Keratinocyte (primary cell): ENCODE measurements at places on chromosomes 5 and 9.

GRCh38 chr9:23741351-23741750, 84.7 kb downstream of the ELAVL2 start:
- H3K4me3 ChIP-seq, result no peak overlapping the region
- DNase-seq, result no peak
- no peak overlapping the region for H3K27ac ChIP-seq
- H3K36me3 ChIP-seq, result no peaks in the 10 kb centered on the region

DNA sequence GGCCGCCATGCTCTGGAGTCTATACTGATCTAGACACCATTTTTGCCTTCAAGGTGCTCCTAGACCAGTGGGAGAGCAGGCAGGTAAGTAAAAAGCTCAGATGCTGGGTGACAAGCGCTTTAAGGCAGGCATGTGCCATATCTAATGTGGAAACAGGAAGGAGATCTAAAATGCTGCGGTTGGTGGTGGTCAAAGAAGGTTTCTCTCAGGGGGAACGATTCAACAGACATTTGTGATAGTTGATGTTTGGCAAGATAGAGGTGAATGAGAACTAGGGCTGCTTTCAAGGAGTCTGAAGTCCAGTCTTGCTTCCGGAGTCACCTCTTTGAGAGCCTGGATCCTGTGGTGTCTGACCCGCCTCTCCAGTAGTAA, 146.2 kb upstream of the KLF4 start:
- peaks cover 4% of the 10 kb centered on the region for H3K4me1 ChIP-seq
- H3K27me3 ChIP-seq, result no peaks in the 10 kb centered on the region
- no peak for DNase-seq
- no peak overlapping the region for H3K27ac ChIP-seq
- H3K36me3 ChIP-seq, result no peaks in the 10 kb centered on the region

GRCh38 chr9:38689678-38690077, 30.3 kb downstream of the FAM240B start:
- H3K27ac ChIP-seq, result no peak overlapping the region
- no peaks in the 10 kb centered on the region for H3K4me1 ChIP-seq
- no peak overlapping the region for H3K4me3 ChIP-seq
- H3K27me3 ChIP-seq, result no peaks in the 10 kb centered on the region
- no peaks in the 10 kb centered on the region for H3K36me3 ChIP-seq

DNA sequence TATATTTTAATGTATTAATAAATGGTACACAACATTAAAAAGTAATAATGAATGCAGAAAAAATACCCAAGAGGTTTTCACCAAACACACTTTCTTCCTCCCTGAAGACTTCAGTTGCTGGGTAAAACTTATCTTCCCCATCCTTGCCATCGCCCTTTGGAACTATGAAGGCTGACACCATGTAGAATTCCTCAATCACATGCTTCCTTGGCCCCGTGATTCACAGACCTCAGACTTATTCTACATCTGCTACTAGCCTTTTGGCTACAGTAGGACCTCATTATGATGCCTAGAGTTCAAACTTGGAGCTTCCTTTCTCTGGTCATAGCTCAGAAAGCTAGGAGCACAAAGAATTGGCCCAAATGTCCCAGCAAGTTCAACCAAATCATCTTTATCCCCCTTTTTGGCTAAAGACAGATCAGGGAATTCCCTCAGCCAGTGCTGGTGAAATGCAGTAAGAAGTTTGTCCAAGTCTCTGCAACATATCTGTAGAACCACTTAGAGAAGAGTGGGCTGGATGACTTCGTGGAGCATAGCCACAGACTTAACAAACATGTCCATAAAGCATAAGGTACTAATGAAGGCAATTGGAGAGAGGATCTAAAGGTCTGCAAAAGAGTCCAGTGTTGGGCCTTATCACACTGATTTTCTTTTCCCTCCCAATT, 253.5 kb downstream of the SEC61B start:
- H3K36me3 ChIP-seq, result no peaks in the 10 kb centered on the region
- H3K27me3 ChIP-seq, result no peaks in the 10 kb centered on the region
- DNase-seq, result no peak

DNA sequence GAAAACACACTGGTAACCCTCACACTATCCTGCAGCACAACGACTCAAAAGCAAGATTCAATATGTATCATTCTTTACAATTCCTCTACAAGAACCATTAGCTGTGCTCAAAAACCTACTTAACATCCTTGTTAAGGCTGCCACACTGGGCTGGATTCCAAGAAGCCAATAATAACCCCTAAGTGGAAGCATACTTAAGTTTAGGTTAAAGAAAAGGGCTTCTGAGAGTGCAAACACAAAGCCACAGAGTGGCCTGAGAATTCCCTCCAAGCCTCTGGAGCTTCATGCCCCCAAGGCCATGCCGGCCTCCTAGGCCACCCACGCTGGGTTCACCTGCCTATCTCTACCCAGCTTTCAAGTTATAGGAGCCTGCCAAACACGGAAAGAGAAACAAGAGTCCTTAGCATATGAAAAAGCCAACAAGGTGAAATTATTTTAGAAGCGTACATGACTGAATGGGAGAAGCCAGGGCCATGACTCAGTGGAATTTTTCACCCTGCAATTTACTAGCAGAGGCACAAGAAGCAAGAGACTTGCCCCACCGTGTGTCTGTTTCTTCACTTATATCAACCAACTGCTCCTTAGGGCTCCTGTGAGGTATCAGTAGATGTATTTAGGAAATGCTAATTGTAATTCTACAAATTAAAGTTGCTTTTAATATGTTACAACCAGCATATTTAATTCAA, 293.0 kb downstream of the SPOCK1 start:
- no peak overlapping the region for H3K4me3 ChIP-seq
- H3K27ac ChIP-seq, result peak overlapping the region; percentile 42
- H3K36me3 ChIP-seq, result no peaks in the 10 kb centered on the region
- no peaks in the 10 kb centered on the region for H3K27me3 ChIP-seq
- H3K4me1 ChIP-seq, result peaks cover 20% of the 10 kb centered on the region

- H3K27me3 ChIP-seq, result no peaks in the 10 kb centered on the region
- H3K27ac ChIP-seq, result no peak overlapping the region
- peaks cover 6% of the 10 kb centered on the region for H3K4me1 ChIP-seq
- no peak for DNase-seq
Observed at GRCh38 chr5:111472579-111472978, 39.8 kb downstream of the STARD4 start.

DNA sequence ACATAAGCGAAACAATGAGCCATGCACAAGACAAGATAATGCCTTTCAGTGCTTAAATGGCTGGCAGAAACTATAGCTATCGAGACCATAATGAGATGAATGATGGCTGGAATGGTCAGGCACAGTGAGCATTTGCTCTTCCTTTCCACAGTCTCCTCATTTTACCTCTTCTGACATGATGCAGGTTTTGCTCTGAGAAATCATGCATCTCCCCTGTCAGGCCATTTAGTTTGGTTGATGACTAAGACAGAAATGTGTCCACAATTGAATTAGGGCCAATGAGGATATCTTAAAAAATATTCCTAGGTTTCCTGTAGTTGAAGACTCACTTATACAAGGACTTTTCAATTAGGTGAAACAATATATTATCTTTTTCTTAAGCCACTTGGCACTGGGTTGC, 475.1 kb downstream of the TMEM232 start:
- no peak for DNase-seq
- H3K27me3 ChIP-seq, result no peaks in the 10 kb centered on the region
- no peak overlapping the region for H3K4me3 ChIP-seq
- no peak overlapping the region for H3K27ac ChIP-seq
- H3K36me3 ChIP-seq, result no peaks in the 10 kb centered on the region
- no peaks in the 10 kb centered on the region for H3K4me1 ChIP-seq

- H3K4me3 ChIP-seq, result no peak overlapping the region
- H3K27me3 ChIP-seq, result no peaks in the 10 kb centered on the region
- H3K4me1 ChIP-seq, result no peaks in the 10 kb centered on the region
Observed at GRCh38 chr9:22483528-22484070, 37.0 kb downstream of the DMRTA1 start.

DNA sequence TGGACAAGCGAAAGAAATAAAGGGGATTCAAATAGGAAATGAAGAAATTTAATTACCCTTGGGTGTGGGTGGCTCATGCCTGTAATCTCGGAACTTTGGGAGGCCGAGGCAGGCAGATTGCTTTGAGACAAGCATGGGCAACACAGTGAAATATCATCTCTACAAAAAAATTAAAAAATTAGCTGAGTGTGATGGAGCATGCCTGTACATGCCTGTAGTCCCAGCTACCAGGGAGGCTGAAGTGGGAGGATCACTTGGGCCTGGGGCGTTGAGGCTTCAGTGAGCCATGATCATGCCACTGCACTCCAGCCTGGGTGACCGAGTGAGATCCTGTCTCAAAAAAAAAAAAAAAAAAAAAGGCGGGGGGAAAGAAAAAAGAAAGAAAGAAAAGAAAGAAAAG, 4.0 kb upstream of the RCL1 start:
- peaks cover 11% of the 10 kb centered on the region for H3K4me1 ChIP-seq
- H3K4me3 ChIP-seq, result no peak overlapping the region
- peak overlapping the region; percentile 44 for H3K27ac ChIP-seq
- no peaks in the 10 kb centered on the region for H3K36me3 ChIP-seq

- H3K36me3 ChIP-seq, result no peaks in the 10 kb centered on the region
- no peak overlapping the region for H3K27ac ChIP-seq
- no peak for DNase-seq
- H3K4me1 ChIP-seq, result peaks cover 3% of the 10 kb centered on the region
Observed at GRCh38 chr5:142856269-142856782, 86.1 kb downstream of the ARHGAP26 start.

- no peaks in the 10 kb centered on the region for H3K36me3 ChIP-seq
- no peak overlapping the region for H3K4me3 ChIP-seq
- no peaks in the 10 kb centered on the region for H3K4me1 ChIP-seq
Observed at GRCh38 chr5:4255441-4255840, 659.8 kb downstream of the IRX1 start.

DNA sequence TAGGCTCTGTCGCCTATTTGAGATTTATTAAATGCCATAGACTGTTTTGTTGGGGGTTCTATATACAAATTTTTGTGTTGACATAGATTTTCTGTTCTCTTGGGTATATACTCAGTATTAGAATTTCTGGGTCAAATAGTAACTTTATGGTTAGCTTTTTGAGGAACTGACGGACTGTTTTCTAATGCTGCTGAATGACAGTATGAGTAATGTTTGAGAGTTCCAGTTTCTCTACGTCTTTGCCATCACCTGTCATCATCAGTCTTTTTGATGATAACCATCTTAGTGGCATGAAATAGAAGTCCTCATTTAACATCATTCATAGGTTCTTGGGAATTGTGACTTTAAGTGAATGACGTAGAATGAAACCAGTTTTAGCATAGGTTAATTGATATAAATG, 60.1 kb downstream of the CCDC171 start:
- H3K4me3 ChIP-seq, result no peak overlapping the region
- H3K27me3 ChIP-seq, result no peaks in the 10 kb centered on the region
- no peak overlapping the region for H3K27ac ChIP-seq

DNA sequence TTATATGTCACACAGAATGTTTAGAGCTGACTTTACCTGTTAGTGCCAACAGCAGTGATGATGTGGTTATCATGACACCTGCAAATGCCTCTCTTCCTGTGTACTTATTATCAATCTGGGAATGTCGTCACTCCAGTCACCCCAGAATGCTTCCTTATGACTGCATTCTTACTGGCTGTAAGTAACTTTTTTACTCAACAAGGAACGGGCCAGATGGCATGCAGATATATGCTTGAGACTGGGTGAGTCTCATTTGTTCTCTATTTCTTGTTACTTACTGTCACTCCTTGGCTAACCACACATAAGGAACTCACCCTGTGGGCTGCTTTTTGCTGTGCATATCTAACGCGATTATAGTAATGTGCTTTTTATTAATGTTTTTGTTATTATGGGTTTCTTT, 385.5 kb upstream of the MEF2C start:
- DNase-seq, result no peak
- H3K27me3 ChIP-seq, result no peaks in the 10 kb centered on the region
- no peaks in the 10 kb centered on the region for H3K36me3 ChIP-seq
- no peak overlapping the region for H3K4me3 ChIP-seq

DNA sequence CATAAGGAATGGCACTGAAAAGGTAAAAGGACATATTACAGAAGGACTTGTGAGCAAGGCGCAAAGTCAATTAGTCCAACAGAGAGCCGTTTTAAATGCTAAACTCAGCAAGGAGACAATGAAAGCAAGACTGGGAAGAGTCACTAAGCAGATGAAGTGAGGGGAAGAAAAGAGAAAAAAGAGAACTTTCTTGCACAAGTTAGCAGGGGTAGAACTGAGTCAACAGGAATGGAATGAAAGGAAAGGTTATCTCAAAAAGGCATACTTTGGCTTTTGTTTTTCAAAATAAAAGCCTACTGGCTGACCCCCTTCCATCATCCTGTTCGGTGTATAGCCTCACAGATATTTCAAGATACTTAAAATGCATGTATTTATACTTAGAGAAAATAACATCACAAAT, 75.0 kb downstream of the NR6A1 start:
- H3K27me3 ChIP-seq, result no peaks in the 10 kb centered on the region
- peaks cover 4% of the 10 kb centered on the region for H3K36me3 ChIP-seq
- H3K27ac ChIP-seq, result no peak overlapping the region
- peaks cover 41% of the 10 kb centered on the region for H3K4me1 ChIP-seq
- DNase-seq, result no peak

- H3K4me1 ChIP-seq, result no peaks in the 10 kb centered on the region
- no peak overlapping the region for H3K27ac ChIP-seq
- no peaks in the 10 kb centered on the region for H3K27me3 ChIP-seq
- H3K36me3 ChIP-seq, result no peaks in the 10 kb centered on the region
Observed at GRCh38 chr9:117184173-117184572, 230.7 kb downstream of the ASTN2 start.

- peaks cover 26% of the 10 kb centered on the region for H3K4me1 ChIP-seq
- H3K27me3 ChIP-seq, result no peaks in the 10 kb centered on the region
- H3K27ac ChIP-seq, result no peak overlapping the region
- H3K36me3 ChIP-seq, result no peaks in the 10 kb centered on the region
- no peak for DNase-seq
Observed at GRCh38 chr5:142819292-142819691, 49.1 kb downstream of the ARHGAP26 start.

GRCh38 chr9:94728719-94729118, 2.2 kb downstream of the AOPEP start:
- no peak overlapping the region for H3K27ac ChIP-seq
- no peak for DNase-seq
- H3K4me1 ChIP-seq, result peaks cover 9% of the 10 kb centered on the region

GRCh38 chr9:31542384-31543055, 841.9 kb upstream of the ACO1 start:
- no peak overlapping the region for H3K27ac ChIP-seq
- H3K27me3 ChIP-seq, result no peaks in the 10 kb centered on the region
- H3K4me1 ChIP-seq, result peaks cover 3% of the 10 kb centered on the region
- H3K36me3 ChIP-seq, result no peaks in the 10 kb centered on the region

DNA sequence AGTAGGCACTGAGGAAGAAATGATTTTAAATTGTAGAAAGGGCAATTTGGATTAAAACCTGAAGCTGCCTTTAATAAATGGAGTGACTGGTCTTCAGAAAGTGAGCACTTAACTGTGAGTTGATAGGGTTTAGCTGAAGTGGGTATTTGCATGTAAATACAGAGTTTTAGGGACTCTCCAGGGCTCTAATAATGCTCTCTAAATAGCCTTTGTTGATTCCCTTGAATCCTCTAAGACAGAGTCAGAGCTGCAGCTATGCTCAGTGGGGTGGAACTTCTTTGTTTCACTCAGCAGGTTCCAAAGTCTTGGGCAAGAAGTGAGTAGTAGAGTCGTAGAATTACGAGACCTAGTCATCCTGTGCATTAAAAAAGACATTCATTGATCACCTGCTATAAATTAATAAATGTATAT, 21.4 kb downstream of the GLRA1 start:
- no peaks in the 10 kb centered on the region for H3K4me1 ChIP-seq
- no peaks in the 10 kb centered on the region for H3K27me3 ChIP-seq
- no peaks in the 10 kb centered on the region for H3K36me3 ChIP-seq
- H3K4me3 ChIP-seq, result no peak overlapping the region
- no peak for DNase-seq
- H3K27ac ChIP-seq, result no peak overlapping the region

- peaks cover 24% of the 10 kb centered on the region for H3K4me1 ChIP-seq
- H3K4me3 ChIP-seq, result no peak overlapping the region
- no peaks in the 10 kb centered on the region for H3K27me3 ChIP-seq
- DNase-seq, result no peak
- H3K27ac ChIP-seq, result no peak overlapping the region
- no peaks in the 10 kb centered on the region for H3K36me3 ChIP-seq
Observed at GRCh38 chr5:67028371-67028770, 168.2 kb downstream of the CD180 start.
